ENCODE measurements at places on chromosomes 3 and 15.

DNA sequence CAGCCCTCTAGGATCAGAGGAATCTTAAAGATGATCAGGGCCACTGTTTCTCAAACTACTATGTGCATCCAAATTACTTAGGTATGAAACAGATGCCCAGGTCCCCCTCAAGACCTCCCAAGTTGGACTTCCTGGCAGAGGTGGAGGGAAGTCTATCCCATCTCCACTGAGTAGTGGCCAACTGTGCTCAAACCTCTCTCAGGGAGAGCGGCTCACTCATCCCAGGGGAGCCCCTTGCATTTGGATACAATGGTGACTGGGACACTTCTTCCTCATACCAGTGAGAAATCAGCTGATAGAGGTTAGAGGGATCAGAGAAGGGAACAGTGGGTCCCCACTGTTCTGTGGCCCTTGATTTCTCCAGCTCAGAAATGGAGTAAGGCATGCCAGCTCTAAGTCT lies 8.7 kb upstream of the WNT7A start:
- DNase-seq = no peak

DNA sequence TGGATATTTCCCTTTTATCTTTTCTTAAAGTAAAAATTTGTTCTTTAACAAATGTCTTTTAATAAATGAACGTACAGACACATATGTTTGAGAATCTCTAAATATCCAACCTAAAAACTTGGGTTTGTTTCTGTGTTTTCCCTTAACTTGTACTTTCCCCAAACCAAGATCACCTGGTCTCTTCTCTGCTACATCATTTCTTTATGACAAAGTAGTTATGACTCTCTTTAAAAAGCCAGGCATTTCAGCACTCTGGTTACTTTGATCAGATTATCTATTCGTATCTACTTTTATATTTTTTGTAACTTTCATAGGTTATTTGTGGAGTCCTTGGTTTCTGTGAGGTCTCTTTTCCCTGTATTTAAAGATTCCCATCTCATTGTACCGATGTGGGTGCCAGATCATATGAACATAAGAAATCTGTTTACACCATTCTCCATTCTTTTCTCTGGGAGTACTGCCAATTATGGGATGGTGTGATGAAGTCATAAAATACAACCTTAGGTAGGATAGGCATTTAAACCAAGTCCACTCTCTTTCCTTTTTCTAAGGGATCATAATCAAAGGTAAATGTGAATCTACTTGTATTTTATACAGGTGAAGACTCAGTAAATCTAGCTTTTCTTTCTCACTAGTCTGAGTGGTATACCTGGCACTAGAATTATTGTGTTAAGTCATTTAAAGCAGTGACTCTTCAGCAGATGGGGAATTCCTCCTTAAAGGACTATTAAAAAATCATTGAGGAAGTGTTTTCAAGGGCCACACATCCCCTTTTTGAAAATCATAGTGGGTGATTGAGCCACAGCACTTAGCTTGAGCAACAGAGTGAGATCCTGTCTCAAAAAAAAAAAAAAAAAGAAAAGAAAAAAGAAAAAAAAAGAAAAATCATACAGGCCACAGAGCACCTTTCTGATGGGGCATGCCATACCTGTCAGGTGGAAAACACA lies 12.4 kb upstream of the NFKBIZ start:
- no peak for DNase-seq

GRCh38 chr3:127218454-127218922 lies 25.6 kb downstream of the PRR23E start:
- DNase-seq = no peak

- DNase-seq = no peak
These were observed 150.2 kb upstream of the LRRC3B start for GRCh38 chr3:26472345-26472744.

DNA sequence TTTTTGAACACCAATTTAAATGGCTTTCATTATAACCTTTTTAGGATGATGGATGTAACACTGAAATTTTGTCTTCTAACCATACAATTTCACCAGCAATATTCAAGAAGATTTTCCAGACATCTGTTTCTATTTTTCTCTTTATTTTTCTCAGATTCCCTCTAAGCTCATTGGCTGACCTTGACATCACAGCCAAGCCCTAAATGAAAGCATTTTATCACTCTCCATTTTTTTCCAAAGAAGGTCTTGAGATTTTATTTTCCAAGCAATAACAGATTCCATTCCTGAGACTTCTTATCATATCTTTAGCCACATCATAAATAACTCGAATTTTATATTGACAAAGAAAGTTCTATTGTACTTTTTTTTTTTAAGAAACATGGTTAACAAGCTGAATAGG lies 392.6 kb upstream of the THBS1 start:
- no peak for DNase-seq

GRCh38 chr3:107604057-107604822 lies 81.5 kb downstream of the BBX start:
- no peak for DNase-seq

DNA sequence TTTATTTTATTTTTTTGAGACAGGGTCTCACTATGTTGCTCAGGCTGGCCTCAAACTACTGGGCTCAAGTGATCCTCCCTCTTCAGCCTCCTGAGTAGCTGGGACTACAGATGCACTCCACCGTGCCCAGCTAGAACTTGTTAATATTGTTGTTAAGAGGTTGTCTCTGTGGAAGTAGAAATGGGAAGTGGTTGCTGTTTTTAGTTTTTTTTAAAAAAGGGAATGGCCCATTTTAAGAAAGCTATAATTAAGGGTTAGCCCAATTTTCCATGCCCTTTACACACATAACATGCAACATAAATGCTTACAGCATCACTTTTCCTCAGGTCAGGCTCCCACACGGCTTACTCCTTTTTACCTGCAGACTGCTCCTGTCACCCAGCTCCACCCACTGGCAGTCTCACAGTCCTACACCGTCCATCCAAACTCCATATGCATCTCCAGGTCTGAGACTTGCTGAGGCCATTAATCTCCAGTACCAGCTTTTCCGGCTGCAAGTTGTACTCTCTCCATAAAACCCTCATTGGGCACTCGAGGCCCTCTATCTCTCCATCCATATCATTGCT lies 19.8 kb downstream of the MORC1 start:
- peak; percentile 5 for DNase-seq

- DNase-seq = no peak
These were observed 10.1 kb downstream of the PCSK6 start for GRCh38 chr15:101479342-101479845.

GRCh38 chr3:195566797-195567196 lies 16.9 kb downstream of the APOD start:
- DNase-seq = no peak

DNA sequence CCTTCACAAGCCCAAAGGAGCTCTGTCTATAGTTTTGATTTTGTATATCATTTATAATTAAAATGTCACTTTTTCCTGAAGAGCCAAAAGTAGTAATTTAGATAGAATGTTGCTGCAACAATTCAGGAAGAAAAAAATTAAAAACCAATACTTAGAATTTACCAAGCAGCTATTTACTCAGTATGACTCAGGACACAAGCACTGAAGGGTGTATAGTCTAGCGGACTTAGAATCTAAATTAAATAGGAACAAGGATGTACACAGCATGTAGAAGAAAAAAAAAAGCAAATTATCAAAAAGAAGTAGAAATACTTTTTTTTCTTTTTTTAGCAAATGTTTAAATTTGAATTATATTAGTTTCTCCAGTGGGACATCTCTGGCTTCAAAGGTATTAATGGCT lies 31.6 kb downstream of the PGBD4 start:
- DNase-seq = no peak

- DNase-seq = no peak
These were observed 49.1 kb downstream of the C2CD4A start for GRCh38 chr15:62115847-62116246.

DNA sequence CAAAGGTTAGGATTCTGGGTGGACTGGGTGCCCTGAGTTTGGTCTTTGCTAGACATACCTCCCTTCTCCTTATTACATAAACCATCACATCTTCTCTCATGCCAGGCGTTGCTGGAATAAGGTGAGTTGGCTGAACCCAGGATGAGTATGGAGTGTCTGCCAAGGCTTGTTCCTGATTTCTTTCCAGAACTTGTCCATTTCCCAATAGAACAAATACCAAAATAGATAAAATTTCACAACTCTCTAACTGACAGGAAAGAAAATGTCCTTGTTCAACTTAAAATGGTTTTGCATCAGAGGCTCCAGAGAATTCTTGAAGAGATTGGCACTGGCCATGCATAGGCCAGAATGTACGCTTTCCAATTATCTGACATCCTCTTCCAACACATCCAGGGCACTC lies 291.9 kb downstream of the IGSF11 start:
- DNase-seq = no peak

- DNase-seq = peak; percentile 31
These were observed 103.0 kb upstream of the ARHGEF26 start for GRCh38 chr3:154018100-154018696.

- no peak for DNase-seq
These were observed 17.4 kb downstream of the MFSD1 start for GRCh38 chr3:158819282-158819681.

- DNase-seq = no peak
These were observed 24.2 kb upstream of the SLC25A26 start for GRCh38 chr3:66196633-66197032.

- peak; percentile 90 for DNase-seq
These were observed 56.0 kb downstream of the ZMAT3 start for GRCh38 chr3:179015551-179016020.

GRCh38 chr3:23159929-23160328 lies 43.2 kb upstream of the UBE2E2 start:
- DNase-seq = no peak

DNA sequence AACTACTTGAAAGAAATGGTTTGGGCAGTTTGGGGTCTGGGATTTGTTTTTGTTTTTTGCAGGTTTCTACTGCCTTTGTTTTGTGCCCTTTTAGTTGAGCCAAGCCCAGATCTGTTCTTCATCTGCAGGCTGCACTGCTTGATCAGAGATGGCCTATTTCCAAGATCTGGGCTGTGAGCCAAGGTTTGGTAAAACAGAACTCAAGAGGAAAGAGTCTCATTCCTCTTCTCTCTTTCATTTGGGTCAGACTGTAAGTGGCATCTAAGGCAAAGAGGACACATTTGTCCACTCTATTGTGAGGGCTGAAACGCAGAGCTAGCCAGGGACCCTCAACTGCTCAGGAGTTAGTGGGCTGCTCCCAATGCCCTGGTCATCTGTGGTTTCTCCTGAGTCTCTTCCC lies 104.4 kb upstream of the UBE3A start:
- DNase-seq = no peak

GRCh38 chr3:124730941-124731297 lies 667 bp downstream of the UMPS start:
- peak; percentile 12 for DNase-seq

DNA sequence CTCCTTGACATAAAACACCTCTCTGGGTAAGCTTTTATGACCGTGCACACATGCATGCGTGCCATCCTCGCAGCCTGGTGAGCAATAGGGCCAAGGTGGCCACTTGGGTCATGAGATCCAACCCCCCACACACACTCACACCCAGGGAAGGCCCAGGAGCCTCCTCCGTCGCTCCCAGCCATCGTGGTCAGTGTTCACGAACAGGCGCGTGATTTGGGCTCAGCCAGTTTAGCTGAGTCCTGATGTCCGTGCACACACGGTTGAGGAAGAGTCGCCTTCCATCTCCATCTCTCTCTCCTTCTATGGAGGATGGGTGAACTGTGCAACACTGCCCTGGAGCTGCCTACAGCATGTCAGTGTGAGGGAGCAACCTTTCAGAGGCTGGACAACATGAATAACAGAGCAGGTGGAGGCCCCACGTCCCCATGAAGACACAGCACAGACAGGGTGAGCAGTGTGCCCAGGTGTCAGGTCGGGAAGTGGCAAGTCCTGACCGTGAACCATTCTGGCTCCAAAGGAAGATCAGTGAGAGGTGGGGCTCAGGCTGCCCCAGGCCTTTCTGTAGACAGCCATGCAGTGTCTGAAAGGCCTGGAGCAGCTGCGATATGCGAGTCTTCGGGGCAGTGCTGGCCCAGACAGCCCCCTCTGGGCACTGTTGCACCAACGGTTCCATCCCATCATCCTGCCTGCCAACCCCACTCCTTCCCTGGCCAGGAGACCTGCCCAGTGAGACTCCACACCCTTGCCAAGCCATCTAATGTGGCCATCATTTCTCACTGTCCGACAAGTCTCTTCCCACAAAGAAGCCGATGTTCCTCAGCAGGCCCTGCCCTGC lies 253.4 kb downstream of the OCA2 start:
- no peak for DNase-seq

DNA sequence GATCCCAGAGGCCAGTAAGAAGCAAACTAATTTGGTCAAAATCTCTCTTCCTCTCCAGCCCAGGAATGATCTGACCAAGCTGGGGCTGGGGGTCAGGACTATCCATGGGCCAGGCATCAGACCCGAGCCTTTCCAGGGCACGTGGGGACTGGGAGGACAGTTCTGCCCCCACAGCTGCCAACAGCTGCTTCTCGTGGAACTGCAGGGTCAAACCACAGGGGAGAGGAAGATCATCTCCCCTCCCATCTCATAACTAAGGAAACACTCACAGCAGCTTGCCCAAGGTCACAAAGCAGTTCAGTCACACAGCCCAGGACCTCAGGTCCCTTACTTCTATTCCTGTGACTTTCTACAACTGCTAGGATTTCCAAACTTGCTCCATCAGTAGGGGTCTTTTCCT lies 47.1 kb downstream of the DAPK2 start:
- DNase-seq = no peak

- DNase-seq = no peak
These were observed 367.7 kb downstream of the CGGBP1 start for GRCh38 chr3:87691109-87691508.

DNA sequence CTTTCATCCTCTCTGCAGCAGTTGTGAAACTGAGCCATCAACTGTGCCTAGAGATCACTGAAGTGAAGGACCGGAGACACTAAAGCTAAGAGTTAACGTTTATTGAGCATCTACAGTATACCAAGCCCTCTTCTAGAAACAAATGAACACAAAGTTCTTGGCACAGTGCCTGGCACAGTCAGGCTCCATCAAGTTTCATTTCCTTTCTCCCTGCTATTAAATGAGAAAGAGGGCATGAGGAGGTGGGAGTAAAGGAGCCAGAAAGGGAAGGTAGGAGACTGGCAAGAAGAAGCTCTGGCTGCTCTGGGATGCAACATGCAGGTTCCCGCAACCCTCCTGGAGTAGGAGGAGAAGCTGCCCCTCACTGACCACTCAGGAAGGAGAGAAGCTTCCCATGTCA lies 30.6 kb downstream of the CYP19A1 start:
- no peak for DNase-seq

DNA sequence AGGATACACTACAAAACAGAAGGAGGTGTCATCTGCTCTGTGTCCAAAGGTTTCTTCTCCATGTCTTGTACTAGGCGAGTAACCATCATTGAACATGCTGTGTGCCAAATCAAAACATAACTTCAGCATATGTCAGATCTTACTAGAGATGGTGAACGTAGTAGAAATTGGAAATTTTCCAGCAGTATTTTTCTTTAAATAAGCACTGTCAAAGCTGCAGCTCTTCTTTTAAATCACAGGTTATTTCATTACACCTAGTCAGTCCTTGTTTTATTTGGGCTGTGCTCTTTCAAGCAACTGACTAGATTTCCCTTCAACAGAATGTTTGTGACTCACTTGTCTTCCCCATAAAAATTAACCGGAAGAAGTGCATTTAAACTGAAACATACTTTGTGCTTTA lies 46.5 kb downstream of the MSL2 start:
- DNase-seq = peak; percentile 39

All from activated CD4-positive, alpha-beta T cell treated with anti-CD3 and anti-CD28 coated beads, Interleukin-2, Interleukin-6, amounts not matched to agents 100 ng/mL and 50 ng/mL, durations not matched to agents 16 hours and 8 hours (primary cell).